ENCODE measurements at places on chromosomes 2 and 18.
A peak's percentile ranks its signal among the peaks of the same experiment; 100 is the strongest.

DNA sequence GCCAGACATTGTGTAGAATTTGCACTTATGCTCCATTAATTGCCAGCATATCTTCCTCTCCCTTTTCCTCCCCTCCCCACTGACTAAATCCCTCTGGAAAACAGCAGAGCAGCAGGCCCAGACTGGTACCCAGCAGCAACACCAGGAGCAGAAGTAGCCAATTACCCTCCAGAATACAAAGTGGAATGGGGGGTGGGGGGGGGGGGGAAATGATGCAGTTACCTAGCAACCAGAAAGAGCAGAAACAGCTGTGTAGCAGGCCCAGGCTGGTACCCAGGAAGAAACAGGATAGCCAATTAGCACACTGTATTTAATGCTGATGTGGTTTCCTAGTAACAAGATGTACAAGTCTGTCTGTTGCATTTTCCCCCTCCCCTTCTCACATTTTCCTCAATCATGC lies 52.3 kb downstream of the KLF7 start:
- no peak for DNase-seq

DNA sequence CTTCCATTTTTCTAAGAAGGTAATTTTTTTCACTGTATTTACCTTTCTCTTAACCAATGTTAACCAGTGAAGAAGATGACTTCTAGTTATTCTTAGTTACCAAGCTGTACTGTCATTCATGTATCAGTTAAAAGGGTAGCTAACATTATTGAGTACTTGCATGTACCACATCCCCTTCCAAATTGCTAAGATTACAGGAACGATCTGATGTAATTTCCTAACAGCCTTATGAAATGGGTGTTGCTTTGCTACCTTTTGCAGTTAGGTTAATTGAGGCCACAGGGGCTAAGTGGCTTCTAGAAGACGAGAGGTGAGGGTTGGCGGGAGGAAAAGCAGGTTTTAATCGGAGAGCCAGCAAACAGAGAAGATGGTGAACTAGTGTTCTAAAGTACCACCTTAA lies 1.8 kb upstream of the SULT6B1 start:
- DNase-seq = no peak

DNA sequence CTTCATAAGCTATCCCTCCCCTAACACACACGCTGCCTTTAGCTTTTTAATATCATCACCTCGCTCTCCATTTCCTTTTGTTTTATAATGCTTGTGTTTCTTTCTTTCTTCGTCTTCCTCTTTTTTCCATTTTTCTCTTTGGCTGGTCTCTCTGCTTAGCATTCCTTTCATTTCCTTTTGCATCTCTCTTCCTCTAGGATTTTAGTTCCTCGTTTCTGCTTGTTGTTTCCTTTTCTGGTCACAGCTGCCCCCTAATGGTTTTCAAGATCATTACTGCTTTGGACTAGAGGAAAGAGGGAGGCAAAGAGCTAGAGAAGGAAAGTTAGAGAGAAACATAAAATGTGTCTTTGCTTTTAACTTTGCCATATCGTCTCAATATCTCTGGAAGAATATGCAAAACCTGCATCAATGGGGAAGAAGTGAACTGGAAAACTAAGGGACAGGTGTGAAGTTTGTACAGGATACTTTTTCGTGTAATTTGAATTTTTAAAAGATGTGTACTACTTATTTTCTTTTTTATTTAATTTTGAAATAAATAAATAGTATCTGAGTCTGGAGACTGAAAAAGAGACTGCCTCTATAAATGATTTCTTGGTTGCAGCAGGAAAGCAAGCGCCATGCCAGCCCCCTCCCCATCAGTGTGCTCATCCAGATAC lies 6.3 kb upstream of the NRP2 start:
- DNase-seq = no peak

DNA sequence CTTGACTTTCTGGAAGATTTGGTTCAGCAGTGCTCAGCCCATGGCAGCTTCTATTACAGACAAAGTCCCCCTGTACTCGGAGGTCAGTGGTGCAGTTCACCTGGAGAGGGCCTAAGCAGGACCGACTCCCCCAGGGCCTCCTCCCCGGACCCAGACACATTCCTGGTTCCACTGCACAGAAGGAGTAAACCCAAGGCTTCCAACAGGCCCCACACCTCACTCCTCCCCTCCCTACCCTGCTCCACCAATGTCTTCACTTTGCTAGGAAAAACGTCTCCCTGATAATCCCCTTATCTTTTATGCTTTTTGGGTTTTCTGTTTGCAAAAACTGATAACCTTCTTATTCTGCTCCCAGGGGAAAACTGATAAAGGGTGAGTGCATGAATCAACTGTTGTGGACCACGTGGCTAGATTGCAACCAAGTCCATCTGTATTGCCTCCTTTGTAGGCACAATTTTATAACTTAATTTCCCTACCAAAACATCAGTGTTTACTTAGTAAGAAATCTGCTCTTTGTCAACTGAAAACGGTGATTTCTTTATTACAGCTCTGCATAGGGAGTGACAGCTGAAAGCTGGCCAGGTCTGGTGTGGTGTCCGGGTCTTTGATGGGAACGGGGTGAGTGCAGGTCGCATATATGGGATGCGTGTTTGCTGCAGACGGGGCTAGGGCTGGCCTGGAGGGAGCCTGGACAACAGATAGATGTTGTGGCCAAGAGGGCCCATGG lies 202.5 kb downstream of the GLI2 start:
- no peak for DNase-seq

GRCh38 chr2:111712361-111712760 lies 171.6 kb downstream of the ANAPC1 start:
- no peak for DNase-seq

DNA sequence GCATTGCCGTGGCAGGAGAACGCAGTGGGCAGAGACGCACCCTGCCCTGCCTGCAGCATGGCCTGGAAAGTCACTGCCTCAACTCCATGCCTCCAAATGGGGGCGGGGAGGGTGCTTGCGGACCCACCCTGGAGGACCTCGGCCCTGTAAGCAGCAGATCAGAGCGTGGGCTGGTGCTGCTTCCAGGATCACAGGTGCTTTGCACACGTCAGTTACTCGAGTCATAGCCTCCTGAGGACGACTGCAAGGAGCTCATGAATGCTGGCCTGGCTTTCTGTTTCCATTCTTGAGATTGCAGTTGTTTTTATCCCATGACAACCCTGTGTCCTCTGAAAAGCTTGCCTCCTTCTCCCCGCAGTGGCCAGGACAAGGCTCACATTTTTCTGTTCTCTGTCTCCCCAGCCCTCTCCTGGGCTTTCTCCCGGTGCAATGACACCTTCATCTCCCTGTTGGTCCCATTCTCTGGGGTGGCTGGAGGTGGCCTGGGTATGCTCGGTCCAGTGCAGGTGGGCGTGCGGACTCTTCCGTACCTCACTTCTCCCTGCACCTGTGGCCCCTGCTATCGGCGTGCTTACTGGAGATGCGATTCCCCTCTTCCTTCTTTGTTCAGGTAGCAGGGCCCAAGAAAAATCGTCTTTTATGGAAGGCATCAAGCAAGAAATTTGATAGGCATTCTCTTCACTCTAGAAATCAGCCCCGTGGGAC lies 208.0 kb downstream of the GBX2 start:
- no peak for DNase-seq

GRCh38 chr2:53033411-53033810 lies 734.2 kb upstream of the CHAC2 start:
- no peak for DNase-seq

GRCh38 chr2:30204281-30204680 lies 27.1 kb upstream of the LBH start:
- DNase-seq = no peak

DNA sequence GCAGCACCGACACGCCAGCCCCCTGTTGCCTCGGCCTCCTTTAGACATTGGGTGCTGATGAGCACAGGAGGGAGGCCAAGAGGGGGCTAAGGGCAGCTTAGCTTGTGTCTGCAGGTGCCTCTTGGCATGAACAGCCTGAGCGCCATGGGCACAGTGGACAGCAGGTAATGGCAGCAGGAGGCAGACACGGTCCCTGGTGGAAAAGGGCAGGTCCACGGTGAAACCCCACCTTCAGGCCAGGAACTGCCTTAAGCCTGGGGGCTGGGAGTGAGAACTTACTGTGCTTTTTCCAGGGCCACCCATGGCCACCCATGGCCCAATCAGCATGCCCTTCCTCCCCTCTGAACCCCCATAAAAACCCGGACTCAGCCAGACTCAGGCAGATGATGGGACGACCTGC lies 633.4 kb upstream of the TMEFF2 start:
- DNase-seq = no peak

DNA sequence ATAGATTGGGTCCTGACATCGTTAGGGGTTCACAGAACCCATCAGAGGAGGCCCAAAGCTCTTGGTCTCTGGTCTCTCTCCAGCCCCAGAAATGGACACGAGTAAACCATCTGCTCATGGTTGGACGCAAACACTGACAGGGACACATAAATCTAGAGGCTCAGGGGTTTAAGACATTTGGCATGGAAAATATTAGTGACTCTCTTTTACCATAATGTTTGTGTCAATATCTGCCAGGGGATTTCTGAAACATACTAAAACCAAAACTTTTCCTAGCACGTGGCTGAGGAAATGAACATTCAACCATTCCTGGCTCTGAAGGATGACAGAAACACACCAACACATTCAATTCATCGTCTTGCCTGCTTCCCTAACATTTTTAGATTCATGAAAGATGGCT lies 226.2 kb downstream of the SP3 start:
- no peak for DNase-seq

DNA sequence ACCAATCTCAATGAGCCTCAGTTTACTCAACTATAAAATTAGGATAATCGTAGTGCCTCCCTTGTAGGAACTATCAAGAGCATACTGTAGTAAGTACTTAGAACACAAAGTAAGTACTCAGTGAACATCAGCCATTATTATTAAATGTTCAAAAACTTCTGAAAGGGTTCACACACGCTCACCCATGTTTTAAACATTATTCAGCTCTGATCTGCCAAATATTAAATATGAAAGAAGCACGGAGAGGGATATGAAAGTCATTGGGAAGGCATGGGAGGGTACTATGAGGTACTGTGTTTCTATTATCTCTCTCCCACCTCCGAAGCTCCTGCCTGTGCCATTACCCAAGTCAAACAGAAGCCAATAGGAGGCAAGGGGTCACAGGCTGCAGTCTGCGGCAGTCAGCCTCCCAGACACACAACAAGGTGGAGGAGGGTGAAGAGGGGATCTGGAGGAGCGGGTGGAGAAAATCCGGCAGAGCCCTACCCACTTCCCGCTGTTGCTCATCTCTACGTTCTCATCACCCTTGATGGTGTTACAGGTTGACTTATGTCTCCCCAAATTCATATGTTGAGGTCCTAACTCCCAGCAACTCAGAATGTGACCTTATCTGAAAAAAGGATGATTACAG lies 2.0 kb upstream of the TBC1D8 start:
- DNase-seq = no peak

GRCh38 chr2:65388051-65388531 lies 44.3 kb downstream of the SPRED2 start:
- DNase-seq = no peak

DNA sequence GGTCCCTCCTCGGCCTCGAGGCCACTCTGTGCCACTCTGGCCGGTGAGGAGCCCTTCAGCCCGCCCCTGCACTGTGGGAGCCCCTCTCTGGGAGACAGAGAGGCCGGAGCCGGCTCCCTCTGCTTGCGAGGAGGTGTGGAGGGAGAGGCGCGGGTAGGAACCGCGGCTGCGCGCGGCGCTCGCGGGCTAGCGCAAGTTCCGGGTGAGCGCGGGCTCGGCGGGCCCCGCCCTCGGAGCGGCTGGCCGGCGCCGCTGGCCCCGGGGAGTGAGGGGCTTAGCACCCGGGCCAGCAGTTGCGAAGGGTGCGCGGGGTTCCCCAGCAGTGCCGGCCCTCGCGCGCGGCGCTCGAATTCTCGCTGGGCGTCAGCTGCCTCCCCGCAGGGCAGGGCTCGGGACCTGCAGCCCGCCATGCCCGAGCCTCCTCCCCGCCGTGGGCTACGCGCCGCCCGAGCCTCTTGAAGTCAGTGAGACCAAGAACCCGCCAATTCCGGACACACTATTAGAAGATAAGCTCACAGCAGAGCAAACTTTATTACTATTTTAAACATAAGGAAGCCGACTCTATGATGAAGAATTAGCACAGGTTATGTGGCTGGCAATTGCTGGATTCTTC lies 825.8 kb upstream of the FANCL start:
- DNase-seq = no peak

DNA sequence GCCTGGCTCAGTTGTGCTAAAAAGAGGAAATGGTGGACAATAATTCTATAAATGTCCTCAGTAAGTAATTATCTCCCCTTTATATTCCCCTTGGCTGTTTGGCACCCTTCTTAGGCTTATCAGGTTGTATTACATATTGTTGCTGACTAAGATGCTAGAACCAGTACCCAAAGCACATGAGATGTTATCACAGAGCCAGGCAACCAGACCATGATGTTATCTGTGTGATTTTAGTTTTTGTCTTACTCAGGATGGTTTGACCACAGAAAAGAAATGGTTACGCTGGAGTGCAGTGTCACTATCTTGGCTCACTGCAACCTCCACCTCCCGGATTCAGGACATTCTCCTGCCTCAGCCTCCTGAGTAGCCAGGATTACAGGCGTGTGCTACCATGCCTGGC lies 15.2 kb downstream of the R3HDM1 start:
- no peak for DNase-seq

- DNase-seq = no peak
Measured at GRCh38 chr18:23593720-23594119, 7.4 kb upstream of the NPC1 start.

GRCh38 chr18:13500227-13500865 lies 226.0 kb downstream of the FAM210A start:
- DNase-seq = peak; percentile 53

- DNase-seq = no peak
Measured at GRCh38 chr2:185404578-185404977, 334.0 kb upstream of the FSIP2 start.

GRCh38 chr2:24075259-24075658 lies 867 bp downstream of the SF3B6 start:
- DNase-seq = no peak

DNA sequence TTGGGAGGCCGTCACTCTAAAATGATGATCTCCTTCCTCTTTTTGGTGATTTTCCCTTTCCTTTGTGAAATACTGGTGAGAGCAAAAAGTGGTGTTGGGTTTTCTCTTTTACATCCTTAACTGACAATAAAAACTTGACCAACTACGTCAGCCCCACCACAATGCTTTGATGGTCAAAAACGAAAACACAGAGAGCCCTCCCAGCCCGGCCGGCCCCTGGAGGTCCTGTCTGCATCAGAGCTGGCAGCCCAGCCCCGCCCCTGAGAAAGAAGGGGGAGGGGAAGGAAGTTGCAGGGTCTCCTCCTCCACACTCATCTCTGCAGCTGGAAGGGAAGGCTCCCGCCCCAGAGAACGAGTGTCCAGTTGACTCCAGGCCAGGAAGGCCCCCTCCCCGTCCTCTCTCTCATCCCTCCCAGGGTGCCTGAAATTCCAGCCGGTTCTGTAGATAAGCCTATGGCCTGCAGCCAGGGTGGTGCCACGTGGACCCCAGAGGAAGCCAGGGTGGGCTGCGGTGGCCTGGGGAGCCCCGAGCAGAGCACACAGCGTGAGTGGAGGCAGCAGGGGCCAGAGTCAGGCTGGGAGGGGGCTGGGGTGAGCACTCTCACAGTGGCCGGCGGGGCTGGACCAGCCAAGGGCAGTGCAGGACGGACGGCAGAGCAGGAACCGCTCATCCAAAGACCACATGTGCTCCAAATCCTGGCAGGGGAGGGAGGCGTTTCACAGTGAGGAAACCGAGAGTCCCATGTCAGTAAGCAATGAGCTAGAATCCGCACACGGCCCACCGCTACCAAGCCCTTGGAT lies 19.8 kb downstream of the BIN1 start:
- peak; percentile 85 for DNase-seq
